ENCODE measurements at places on chromosomes 4 and X.

- DNase-seq = peak; percentile 2
Observed at GRCh38 chr4:72701987-72702819, 133.2 kb upstream of the ADAMTS3 start.

DNA sequence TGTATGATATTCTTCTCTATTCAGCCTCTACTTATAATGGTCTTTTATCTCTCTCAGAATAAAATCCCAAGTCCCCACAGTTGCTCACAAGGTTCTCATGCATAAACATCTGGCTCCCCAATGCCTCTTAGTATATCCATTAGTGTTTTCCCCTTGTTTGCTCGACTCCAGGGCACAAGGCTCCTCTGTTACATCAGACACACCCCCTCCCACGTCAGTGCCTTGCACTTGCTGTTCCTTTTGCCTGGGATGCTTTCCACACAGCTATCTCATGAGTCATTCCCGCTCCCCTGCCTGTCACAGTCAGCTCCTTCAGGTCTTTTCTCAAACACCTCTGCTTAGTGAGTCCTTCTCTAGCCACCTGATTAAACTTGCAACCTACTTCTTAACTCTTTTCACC, 260.2 kb downstream of the IL1RAPL1 start:
- DNase-seq = no peak

- no peak for DNase-seq
Observed at GRCh38 chr4:146545102-146545501, 23.4 kb upstream of the SLC10A7 start.

DNA sequence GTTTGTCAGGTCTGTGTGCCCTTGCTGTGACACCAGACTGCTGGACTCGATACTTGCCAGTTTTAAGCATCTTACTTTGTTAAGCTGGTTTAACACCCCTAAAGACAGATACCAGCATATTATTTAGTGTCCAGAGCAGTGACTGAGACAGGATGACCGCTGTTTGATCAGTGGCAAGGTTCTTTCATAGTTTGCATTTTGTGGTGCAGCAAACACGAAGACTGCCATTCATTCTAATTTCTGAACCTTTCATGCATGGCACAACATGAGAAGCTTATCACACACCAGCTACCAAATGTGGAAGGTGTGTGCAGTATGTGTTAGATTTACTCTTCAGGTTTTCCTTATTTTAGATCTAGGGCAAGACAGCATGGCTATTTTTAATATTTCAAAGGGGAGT, 28.2 kb downstream of the JADE1 start:
- no peak for DNase-seq

GRCh38 chrX:134764202-134764785, 106.0 kb upstream of the PLAC1 start:
- DNase-seq = no peak

GRCh38 chrX:110409925-110410324, 51.3 kb downstream of the RTL9 start:
- DNase-seq = no peak

- DNase-seq = no peak
Observed at GRCh38 chr4:150581641-150582051, 305 bp upstream of the MAB21L2 start.

- no peak for DNase-seq
Observed at GRCh38 chrX:37959212-37960021, 46.9 kb upstream of the SYTL5 start.

GRCh38 chrX:16826207-16826606, 39.9 kb downstream of the TXLNG start:
- no peak for DNase-seq

- no peak for DNase-seq
Observed at GRCh38 chrX:134144231-134144630, 92.8 kb upstream of the CCDC160 start.

- no peak for DNase-seq
Observed at GRCh38 chr4:15929540-15929939, 9.0 kb downstream of the FGFBP1 start.

GRCh38 chrX:12378706-12379105, 240.4 kb downstream of the FRMPD4 start:
- DNase-seq = no peak

GRCh38 chrX:135923353-135923752, 29.8 kb downstream of the SAGE1 start:
- DNase-seq = no peak

DNA sequence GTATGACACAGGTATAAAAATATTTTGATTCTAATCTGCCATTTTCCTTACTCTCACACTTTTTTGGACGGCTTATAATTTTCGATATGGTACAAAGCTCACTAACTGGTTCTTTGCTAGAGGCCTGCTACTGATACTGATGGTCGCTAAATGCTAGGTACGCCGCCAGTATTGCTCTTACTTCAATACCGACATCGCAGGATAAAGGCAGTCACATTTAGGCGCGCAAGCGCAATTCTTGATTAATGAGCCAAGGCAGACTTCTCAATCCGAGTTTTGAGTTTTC, 557 bp upstream of the USP38 start:
- no peak for DNase-seq

DNA sequence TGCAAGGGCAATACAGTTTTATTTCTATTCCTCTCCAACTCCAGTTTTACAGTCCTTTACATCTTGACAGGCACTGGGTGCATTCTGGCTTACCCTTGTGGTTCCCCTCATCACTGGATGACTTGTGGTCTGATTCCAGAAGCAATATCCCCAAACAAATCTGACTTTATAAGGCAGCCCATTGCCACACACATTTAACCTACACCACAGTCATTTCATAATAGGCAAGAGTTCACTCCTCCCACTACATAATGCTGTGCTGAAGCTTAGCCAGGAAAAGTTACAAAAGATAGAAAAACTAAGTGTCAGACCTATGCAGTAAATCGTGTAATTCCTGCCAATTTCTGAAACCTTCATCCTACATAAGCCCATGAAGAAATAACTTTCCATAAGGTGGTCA, 82.9 kb upstream of the MID1IP1 start:
- no peak for DNase-seq

GRCh38 chr4:184983672-184984356, 34.5 kb upstream of the HELT start:
- DNase-seq = peak; percentile 6

GRCh38 chr4:144709793-144710525, 64.0 kb downstream of the HHIP start:
- no peak for DNase-seq

DNA sequence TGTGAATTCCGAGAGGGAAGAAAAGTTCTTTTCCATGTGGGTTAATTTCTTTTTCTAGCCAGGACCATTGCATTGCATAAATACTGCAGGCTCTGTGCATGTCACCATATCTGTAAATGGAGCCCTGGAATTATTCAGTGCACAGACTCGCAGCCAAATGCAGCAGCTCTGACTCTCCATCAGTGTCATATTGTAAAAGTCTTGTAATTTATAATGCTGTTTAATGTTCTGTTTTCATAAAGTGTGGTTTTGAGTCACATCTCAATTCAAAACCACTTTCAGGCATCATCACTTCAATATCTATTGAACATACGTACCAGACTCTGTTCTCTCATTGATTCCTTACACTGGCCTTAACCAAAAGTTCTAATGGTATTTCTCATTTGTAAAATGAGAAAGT, 193.9 kb upstream of the RPL34 start:
- DNase-seq = peak; percentile 62

DNA sequence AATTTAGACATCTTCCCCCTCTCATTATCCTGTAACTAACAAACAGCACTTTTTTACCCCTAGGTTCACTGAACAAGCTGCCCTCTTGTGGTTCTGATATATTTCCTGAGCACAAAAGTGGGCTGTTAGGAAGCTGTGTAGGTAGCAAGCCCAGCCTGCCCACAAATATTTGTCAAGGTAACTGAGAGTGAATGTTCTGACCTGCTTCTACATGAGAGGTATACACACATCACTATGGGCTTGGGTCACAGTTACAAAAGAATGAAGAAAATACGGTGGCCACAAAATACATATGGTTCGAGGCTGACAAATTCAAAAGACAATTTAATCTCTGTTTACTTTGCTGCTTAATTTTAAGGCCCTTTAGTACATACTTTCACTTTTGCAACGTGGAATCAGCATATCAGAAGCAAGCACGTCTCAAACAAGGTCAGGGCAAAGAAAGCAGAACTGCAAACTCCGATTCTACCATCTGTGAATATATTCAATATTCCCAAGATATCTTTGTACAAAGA, 78.7 kb downstream of the RBM47 start:
- DNase-seq = no peak

GRCh38 chr4:6951880-6952381, 42.3 kb downstream of the TBC1D14 start:
- DNase-seq = no peak

DNA sequence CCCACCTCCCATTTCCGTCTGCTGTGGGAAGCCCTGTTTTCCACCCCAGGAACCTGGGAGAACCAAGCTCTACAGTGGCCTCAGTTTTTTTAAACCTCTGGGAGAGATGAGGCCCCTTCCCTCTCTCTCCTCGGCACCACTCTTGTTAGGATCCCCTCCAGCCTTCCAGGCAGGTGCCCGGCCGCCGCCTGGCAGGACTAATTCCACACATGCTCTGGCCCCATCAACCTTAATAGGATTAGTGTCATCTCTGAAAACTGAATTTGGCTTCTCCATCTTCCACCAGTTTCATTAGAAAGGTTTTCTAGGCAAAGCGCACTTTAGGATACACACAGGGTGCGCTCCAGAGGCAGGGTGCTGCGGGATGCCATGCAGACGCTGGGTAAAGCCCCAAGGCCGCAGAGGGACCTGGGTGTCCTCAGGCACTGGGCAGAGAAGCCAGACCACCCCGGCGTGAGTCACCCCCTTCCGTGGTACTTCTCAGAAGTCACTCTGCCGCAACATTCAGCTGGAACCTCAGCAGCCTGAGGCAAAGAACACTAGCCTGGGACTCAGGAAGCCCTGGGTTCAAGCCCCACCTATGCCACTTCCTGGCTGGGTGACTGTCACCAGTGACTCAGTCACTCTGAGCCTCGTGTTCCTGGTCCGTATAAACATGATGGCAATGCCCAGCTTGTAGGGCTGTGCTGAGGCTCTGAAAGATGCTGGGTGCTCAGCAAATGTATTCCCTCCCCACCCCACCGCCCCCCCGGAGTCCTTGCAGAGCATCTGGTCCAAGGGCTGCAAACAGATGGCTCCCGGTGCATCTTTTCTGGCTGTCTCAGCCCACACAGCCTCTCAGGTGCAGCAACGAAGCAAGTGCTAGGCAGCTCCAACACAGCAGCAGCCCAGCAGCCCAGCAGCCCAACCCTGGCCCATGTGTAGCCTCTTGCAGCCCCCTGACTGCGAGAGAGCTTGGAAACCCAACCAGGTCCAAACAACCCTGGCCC, 29.1 kb downstream of the PPP2R2C start:
- no peak for DNase-seq

DNA sequence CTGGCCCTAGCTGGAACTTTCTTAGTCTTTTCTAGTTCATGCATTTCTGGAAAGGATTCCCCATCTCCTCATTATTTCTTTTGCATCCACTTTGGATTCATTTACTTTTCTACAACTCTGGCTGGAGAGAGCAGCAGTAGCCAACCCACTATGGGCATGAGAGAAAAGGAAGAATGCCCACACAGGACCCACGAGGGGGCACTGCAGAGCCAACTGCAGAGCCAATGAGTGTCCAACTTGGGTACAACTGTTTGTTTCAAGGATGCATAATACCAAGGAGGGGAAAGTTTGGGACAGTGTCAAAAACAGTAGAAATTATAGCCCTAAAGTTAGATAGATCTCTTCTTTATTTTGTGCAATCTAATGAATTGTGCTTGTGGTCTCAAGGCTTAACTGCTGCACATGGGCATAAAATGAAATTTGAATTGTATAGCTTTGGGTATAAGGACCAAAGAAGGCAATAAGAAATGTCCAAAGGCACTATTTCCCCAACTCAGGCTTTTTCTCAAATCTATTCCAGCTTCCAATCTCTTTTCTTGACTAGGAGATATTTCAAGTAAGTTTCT, 230.6 kb downstream of the NSUN7 start:
- no peak for DNase-seq

DNA sequence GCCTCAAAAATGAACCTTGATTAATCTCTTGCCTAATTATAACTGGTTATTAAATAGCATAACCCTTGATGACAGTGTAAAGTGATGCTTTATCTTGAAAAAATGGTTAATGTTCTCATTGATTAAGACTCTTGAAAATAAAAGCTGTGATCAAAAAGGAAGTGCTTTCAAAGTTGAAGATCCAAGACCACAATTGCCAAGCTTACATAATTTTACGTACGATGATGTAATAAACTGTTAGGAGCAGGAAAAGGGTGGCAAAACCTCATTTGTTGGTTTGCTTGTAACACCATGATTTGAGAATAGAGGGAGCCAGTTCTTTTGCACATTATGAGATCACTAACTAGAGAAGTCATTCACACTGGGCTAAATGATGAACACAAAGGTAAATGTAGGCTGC, 322.2 kb downstream of the ADGRL3 start:
- DNase-seq = no peak

DNA sequence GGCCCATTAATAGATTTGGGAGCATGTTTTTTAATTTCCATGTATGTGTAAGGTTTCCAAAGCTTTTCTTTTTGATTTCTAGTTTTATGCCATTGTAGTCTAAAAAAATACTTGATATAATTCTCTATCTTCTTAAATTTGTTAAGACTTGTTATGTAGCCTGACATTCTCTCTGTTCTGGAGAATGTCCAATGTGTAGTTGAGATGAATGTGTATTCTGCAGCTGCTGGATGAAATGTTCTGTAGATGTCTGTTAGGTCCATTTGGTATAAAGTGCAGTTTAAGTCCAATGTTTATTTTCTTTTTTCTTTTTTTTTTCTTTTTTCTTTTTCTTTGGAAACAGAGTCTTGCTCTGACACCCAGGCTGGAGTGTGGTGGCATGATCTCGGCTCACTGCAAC, 378.5 kb upstream of the MAD2L1 start:
- no peak for DNase-seq

DNA sequence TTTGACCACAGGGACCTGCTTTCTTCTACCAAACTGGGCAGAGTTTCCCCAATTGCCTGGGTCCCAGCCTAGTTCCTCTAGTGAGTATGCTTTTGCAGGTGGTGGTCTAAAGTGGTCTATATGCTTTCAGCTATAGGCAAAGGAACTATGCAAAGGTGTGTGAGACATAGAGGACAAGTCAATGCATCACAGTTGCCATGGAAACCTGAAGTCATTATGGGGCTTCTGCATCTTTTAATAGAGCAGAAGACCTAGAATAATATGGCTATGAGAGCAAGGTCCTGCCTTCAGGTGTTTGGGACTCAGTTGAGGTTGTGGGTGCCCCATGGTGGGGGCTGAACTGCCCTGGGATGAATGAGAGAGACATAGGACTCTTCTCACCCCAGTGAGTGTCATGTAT, 92.1 kb upstream of the RAB40AL start:
- DNase-seq = no peak

- no peak for DNase-seq
Observed at GRCh38 chrX:101999644-102000539, 68.1 kb upstream of the ZMAT1 start.

- DNase-seq = no peak
Observed at GRCh38 chr4:168667376-168667775, 170.5 kb downstream of the PALLD start.

- no peak for DNase-seq
Observed at GRCh38 chrX:4754878-4755604, 1041.6 kb upstream of the PRKX start.

All from fibroblast of skin of left biceps (primary cell).